ENCODE measurements at places on chromosomes 3 and 15.

DNA sequence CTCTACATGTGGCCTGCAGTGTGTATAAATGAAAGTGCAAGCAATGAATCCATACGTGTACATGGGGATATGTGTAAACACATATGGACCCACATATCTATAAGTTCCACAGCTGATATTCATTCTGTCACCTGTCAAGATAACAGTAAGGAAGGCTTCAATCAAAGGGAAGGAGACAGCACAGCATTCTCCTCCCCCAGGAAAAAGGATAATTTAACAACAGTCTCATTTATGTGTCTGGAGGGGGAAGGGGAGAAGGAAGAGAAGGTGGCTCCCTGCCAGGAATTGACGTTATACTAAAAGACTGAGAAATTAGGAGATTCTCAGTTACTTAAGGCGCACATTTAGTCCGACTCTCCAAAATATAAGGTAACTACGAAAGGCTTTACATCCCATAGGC, 345.9 kb downstream of the FOXP1 start:
- no peak for DNase-seq

DNA sequence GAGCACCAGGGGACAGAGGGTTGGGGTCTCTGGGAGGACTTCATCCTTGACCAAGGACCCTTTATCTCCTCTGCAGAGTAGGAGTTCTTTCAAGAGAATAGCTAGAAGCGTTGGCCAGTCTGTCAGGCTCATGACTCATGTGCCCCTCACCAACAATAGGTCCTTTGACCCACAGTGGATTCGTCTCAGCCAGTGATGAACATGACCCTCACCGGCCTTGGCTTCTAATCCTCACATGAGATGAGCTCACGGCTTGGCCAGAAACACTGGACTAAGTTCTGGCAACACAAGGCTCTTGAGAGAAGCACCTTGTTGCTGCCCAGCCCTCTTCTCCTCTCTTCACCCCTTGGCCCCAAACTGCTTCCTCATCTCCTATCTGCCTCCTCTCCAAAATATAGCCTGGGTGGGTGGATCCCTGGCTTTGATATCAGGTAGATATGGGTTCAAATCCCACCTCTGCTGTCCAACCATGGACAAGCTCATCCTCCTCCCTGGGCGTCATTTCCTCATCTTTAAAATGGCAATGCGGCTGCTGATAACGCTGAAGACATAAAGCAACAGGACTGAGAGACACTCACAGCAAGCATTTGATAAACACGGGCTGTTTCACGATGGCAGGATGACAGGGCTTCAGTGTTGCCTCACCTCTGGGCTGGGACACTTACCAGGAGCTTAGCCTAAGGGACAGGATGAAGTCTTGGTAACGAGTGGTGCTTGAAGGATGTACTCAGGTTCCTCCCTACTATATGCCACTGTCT, 446.7 kb upstream of the PROK2 start:
- DNase-seq: no peak

GRCh38 chr3:105823149-105823867, 45.5 kb downstream of the CBLB start:
- DNase-seq: no peak

DNA sequence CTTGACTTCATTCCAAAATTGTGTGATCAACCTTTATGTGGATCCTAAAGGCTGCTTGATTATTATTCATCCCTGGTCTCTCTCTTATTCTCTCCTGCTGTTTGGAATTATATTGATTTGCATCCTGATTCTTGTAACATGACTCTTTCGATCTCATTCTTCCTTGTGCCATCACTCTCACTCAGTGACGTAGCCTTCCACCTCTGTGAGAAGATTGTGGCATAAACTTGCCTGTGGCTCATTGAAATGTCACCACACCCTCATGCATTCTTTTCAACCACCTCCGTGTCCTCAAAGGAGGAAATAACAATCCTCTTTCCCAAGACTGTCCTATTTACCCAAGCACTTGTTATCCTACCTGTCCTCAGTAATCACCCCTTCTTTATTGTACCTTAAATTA, 41.3 kb upstream of the GCNT3 start:
- no peak for DNase-seq

- no peak for DNase-seq
These were observed 27.3 kb upstream of the SPTBN5 start for GRCh38 chr15:41921167-41921566.

DNA sequence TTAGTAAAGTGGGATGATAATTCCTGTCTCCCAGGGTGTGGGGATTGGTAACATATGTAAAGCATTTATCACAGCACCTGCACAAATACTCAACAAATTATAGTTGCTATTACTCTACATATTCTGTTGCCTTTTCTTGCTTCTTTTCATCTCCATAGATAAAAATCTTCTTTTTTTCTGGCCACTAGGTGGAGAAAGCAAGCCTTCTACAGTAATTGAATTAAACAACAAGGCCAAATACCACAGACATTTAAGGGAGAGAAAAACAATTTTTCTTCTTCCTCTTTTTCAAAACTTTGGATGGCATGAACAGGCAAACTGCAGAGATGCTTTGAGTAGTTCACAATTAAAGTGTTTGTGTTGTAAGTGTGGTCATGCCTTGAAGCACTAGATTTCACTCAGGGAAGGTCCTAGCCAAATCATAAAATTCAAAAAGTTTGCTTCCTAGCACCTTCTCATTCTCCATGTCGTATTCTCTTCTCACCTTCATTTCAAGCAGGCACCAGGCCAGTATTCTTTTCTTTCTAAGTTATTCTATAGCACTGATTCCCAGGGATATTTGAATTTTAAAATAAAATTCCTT, 493.4 kb upstream of the TGFBR2 start:
- DNase-seq: no peak

- DNase-seq: no peak
These were observed 29.4 kb upstream of the TIPARP start for GRCh38 chr3:156644958-156645357.

DNA sequence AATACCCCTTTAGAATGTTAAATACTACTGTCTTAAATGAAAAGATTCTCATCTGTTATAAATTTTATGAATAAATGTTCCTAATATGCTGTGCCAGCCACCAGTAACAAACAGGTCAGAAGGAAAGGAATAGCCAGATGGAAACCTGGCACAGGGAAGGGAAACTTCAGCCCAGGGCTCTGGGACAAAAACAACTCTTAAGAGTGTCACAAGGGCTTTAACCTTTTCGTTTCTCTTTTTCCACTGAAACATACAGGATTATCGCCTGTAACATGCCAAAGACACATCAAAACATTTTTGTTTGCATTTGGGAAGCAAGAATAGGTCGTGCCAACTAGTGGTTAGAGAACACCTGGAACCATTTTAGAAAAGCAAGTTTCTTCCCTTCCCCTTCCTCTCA, 109.0 kb upstream of the NEDD4 start:
- no peak for DNase-seq

DNA sequence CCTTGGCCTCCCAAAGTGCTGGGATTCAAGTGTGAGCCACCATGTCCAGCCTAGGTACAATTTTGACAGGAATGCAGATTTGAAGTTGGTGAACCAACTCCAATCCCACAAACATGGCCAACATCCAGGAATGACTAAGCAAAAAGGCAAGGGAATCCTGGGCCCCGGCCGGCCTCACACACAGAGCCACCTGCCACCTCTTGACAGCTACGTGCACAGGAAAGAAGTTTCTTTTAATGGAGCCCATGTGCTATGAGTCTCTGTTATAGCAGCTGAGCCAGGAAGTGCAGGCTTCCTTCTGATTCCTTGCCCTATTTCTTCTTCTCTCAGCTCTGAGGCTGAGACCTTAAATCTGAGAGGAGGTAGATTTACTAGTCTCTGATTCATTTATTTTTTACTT, 8.8 kb downstream of the TMEM40 start:
- DNase-seq: no peak

GRCh38 chr3:13494463-13495350, 14.6 kb downstream of the HDAC11 start:
- DNase-seq: no peak

DNA sequence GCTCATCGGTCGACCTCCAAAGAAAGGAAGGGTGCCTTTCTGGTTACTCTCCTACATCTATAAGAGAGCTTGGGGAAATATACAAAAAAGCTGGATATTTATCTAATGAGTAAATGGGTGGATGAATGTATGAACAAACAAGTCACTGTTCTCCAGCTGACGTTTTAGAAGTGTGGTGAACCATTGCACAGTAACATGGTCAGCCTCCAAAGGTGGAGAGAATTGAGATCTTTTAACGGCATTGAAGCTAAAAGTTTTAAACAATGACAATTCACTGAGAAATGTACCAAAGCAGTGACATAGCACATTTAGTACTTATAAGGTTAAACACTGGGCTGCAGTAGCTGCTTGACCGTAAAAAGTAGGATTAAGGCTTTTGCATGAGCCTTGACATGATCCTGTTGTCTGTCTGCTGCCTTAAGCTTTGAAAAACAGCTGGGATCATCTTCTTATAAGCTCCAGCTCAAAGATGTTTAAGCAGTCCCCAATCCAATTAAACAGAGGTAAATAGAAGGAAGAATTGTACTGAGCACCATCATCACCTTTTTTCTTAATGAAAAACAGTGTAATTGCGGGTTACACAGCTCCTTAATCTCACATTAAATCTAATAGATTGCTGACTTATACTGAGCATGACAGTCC, 222.9 kb downstream of the WDR72 start:
- no peak for DNase-seq

- DNase-seq: no peak
These were observed 11.6 kb upstream of the CLK3 start for GRCh38 chr15:74603789-74604705.

DNA sequence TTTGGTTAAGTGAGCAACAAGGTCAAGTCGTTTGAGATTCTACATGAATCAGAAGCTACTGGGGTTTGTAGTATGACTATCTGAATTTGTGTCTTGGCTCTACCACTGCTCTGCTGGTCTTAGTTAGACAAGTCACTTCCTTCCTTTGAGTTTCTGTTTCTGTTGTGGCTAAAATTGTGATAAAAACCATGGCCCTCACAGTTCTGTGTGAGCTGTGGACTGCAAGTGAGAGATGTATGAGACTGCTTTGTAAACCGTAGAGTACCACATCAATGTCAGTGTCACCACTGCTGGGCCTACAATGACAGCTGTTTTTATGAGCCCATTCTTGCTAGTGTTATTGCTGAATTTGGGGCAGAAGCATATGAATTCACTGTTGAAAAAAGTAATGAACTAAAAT, 32.7 kb downstream of the RARB start:
- DNase-seq: no peak

Measured in activated CD4-positive, CD25-positive, alpha-beta regulatory T cell treated with anti-CD3 and anti-CD28 coated beads, Interleukin-2, amount 50 U/mL, for 72 hours (primary cell).